ENCODE measurements at places on chromosomes 3 and 15. TPM values are rescaled to one million over a fixed set of nuclear protein-coding genes. Genes with fewer than 3 reads are reported as not detected.

ZNF501 gene
- total RNA-seq: 1.2 TPM

GRCh38 chr3:114128231-114128630, 50.6 kb downstream of the DRD3 start:
- DNase-seq: no peak

IL20RB gene
- 6.9 TPM for total RNA-seq

CHRM5 gene
- total RNA-seq: not detected

ATP13A5 gene
- not detected for total RNA-seq

GRCh38 chr15:81117136-81117535, 16.9 kb upstream of the CFAP161 start:
- no peak for DNase-seq

ZNF385D gene
- total RNA-seq: 2.1 TPM

- no peak for DNase-seq
Measured at GRCh38 chr3:19250959-19251610, 102.8 kb downstream of the KCNH8 start.

DNA sequence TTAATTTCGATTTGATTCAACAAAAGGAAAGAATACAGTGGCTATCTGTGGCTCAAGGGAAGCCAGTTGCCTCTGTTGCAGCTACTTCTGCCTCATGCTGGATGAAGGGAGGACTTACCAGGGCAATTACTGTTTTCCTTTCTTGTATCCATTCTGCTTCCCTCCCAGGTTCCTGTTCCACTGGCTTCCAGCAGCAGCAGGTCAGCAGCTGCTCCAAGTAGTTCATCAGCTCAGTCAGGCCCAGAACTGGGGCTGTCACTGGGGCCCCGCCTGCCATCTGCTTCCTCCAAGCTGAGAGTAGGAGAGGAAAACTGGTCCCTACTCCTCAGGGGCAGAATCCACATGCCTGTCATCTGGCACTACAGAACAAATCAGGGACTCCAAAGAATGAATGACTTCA, 48.6 kb upstream of the ULK4 start:
- DNase-seq: no peak

GOLGA8S gene
- total RNA-seq: 0.35 TPM

TMEM158 gene
- 1.1 TPM for total RNA-seq

ANKRD63 gene
- total RNA-seq: not detected

GRCh38 chr3:16945330-16945729, 60.6 kb downstream of the PLCL2 start:
- no peak for DNase-seq

CADM2 gene
- 0.08 TPM for total RNA-seq

FBXW12 gene
- total RNA-seq: not detected

DNA sequence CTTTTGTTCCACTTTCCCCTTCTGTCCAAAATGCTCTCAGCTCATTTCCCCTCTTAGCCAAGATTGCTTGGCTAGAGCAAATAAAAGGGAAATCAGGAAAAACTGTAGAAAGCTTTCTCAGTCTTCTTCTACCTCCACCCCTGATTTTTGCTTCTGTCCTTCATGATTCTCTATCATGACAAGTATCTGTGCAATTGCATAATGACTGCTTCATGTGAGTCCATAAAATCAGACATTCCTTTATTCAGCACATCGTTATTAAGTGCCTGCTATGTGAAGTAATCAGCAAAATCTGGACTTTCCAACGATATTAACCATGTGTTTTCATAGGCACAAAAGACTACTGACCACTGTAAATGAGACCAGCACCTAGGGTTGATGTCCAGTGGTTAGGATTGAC, 321.5 kb upstream of the CBLB start:
- DNase-seq: no peak

DNA sequence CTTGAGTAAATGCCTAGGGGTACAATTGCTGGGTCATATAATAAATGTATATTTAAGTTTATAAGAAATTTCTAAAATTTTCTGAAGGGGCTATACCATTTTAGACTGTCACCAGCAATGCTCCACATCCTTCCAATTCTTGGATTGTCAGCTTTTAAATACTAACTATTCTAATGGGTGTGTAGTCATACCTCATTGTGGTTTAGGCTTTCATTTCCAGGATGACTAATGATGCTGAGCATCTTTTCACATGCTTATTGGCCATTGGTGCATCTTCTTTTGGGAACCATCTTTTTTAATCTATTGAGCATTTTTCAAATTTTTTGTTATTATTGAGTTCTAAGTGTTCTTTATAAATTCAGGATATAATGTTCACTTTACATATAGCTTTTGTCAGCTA, 52.5 kb upstream of the CORO2B start:
- no peak for DNase-seq

RCN2 gene
- total RNA-seq: 8.3 TPM

DNA sequence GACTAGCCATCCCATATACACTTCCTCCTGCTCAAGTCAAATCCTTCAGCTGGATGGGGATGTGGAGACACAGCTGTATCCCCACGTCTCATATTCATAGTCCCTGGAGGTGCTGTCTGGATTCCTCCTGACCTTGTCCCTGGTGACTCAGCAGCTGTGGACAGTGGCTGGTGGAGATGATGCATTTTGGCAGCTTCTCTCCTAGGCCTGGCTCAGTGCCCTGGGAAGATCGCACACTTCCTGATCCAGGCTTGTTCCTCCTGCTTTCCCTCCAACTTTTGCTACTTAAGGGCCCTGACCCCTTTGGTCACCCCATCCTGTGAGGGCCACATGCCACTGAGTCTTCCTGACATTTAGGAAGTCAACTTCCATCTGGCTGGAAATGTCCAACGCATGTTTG, 44.4 kb downstream of the ADAMTSL3 start:
- peak; percentile 67 for DNase-seq

DNA sequence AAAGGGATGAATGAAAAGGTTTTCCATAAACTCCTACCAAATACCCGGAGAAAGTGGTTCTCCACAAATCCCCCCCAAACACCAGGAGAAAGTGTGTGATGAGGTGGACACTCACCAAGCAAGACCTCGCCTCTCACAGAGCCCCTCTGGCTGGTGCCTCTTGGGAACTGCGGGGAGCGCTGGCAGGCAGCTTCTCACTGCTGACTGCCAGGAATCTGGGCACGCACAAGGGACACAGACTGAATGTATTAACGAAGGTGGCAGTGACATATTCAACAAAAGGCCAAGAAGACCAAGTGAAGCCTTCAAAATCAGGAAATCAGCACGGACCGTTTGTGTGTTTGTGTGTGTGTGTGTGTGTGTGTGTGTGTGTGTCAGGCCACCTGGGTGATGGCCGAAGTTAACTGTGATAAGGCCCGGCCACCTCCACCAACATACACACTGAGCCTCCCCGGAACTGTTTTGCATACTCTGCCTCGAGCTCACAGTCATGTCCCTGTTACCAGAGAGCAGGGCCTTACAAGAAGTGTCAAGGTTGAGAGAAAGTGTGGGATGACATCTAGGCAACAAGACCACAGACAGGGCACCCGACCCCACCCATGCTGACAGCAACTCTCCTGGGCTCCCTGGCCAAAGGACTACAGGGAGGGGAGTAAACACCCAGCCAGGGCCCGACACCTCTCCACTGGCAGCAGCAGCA, 18.0 kb downstream of the ATP10A start:
- no peak for DNase-seq

SEMA3F gene
- 4.0 TPM for total RNA-seq

GRCh38 chr15:27167738-27168137, 196.8 kb downstream of the GABRG3 start:
- DNase-seq: no peak

- DNase-seq: no peak
Measured at GRCh38 chr15:57198654-57199291, 177.5 kb upstream of the CGNL1 start.

DNA sequence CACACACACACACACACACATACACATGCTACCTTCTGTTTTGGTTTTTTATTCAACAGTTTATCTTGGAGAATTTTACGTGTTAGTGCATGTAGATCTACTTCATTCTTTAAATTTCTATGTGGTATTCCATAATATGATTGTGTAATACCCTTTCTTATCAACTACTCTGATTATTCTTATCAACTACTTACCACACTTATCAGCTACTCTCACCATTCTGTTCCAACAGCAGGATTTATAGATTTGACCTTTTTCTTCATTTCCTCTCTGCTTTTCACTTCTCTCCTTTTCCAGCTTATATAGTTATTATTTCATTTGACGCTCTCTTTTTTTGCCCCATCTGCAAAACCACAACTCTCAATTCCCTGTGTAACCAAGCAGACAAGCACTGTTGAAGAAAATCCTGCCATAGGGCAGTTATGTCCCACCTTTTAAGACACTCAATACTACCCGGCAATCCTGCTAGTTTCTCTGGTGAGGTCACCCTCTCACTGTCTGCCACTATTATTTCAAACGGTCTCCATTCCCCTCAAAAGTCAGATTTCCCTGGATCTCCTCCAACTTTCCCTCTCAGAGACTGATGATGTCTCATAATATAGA, 56.9 kb upstream of the SATB1 start:
- no peak for DNase-seq

GRCh38 chr3:156448300-156448699, 106.6 kb downstream of the SSR3 start:
- DNase-seq: no peak

DNA sequence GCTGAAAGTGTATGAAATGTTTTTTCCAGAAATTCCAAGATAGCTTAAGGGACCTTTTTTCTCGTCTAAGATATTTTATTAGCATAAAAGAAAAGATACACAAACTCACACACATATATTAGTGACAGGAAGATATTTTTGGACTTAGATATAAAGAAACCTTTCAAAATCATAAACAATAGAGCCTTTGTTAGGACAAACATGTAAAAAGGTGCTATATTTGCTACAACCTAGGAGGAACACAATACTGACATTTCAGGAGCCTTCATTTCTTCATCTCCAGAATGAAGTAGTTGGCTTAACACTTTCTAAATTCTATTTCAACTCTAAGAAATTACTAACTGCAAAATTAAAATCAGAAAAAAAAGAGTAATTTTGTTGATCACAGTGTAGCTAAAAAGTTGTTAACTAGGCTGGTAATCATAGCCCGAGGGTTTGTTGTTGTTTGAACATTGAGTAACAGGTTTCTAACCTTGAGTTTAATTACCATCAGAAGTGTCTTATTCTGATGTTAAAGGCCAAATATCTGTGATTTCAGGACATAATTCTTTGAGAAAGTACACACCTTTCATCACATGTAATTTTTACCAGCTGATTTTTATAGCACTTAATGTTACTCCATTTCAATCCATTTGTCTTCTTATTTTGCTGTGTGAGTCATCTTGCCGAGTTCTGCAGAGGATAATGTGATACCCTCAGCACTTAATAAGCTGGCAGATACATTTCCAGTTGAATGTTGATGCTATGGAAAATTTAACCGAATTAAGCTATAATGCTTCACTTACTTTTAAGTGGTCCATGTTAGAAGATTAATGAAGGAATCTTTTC, 97.3 kb downstream of the MBNL1 start:
- DNase-seq: no peak

DNA sequence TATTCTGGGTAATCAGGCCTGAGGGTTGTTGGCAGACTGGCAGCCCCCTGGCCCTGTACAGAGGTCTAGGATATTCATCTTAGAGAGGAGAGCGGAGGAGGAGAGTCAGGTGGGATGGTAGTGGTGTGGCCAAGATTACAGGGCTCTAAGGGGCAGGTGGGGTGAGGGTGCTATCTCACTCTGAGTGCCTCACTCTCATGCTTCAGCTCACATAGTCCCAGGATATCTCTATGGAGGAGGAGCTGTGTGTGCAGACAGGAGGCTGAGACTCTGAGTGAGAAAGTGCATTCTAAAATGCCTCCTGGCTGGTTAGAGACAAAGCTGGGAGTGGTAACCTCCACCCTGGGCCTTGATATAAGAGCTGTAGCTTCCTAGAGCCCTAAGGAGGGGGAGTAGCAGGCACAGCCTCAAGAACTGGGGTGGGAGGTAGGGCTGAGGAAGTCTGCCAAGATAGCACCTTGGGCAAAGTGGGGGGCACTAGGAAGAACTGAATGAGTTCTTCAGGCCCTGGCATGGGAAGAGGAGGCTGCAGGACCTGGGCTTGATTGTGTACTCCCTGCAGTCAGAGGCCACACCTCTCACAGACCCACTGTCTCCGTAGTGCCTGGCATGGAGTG, 39.9 kb downstream of the CLSTN2 start:
- no peak for DNase-seq

DNA sequence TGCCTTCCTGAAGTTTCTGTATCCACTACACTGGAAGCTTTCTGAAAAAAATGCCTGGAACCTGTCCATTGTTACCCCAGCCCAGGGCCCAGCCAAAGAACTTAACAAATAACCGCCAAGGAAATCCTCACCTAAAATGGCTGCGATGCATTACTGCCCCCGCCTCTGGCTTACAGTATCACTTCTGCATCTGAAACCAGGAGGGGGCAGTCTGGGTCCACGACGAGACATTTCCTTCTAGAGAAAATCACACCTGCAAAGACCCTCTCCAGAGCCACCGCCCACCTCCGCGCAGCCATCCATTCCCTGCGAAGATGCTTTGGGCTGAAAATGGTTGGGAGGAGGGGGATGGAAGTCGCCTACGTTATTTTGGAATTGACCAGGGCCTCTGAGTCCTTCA, 22.4 kb upstream of the CELF6 start:
- no peak for DNase-seq

DNA sequence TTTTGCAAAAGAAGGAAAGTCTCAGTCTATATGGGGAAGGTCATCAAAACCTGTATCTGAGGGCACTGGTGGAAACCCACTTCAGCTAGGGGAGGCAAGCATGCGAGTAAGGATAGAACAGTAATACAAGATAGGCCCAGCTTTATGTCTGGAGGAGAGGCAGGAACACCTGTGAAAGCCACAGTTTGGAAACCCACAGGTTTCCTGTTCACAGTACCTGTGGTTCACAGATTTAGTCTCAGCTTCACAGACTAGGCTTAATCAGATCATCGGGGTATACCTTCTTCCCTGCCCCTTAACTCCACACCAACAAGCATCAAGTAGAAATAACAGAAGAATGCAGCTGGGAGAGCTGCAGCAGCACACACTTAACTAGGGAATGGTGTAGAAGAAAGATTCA, 36.2 kb downstream of the C2CD4B start:
- DNase-seq: no peak

COL6A5 gene
- not detected for total RNA-seq

- DNase-seq: peak; percentile 77
Measured at GRCh38 chr3:127821394-127821793, 921 bp downstream of the MGLL start.

- no peak for DNase-seq
Measured at GRCh38 chr3:101675709-101676215, 1.2 kb downstream of the ZBTB11 start.

DNA sequence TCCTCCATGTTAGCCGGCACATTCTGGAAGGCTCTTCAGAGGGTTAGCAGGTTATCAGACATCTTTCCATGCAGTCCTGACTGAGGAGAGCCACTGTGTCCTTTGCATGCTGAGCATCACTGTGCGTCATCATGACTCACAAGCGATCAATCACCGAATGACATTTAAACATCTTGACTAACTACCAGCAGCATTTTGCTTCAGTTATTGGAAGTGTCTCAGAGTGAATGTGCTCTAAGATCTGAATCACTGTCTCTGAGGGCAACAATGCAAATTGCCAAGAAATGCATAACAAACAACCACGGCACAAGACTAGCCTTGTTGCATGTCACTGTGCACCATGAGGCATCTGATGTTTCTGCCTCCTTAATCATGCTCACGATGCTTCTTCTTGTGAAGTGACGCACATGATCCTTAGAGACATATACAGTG, 18.3 kb upstream of the ATP8B4 start:
- no peak for DNase-seq

Data from left lobe of liver (tissue), 2 donors.